Regular cardiac myocyte (primary cell): ENCODE measurements at places on chromosomes 16 and 17. TPM values are rescaled to one million over a fixed set of nuclear protein-coding genes. Genes with fewer than 3 reads are reported as not detected.

GP2 gene
- total RNA-seq, result not detected in 2 replicates

SDR42E2 gene
- total RNA-seq, result not detected in 2 replicates

MYO15A gene
- total RNA-seq, result under 0.01 and 0.56 TPM in 2 replicates

C16orf92 gene
- total RNA-seq, result not detected in 2 replicates

MYOCD gene
- 8.2 and 13.8 TPM in 2 replicates for total RNA-seq

LGALS9B gene
- total RNA-seq, result not detected in 2 replicates

PFN1 gene
- total RNA-seq, result 295 and 524 TPM in 2 replicates

RTN4RL1 gene
- total RNA-seq, result under 0.01 TPM in 1 of 2 replicates, not detected in the other

GRAP gene
- total RNA-seq, result 0.58 and 0.85 TPM in 2 replicates

TERB1 gene
- 0.19 and 0.56 TPM in 2 replicates for total RNA-seq

CES5A gene
- total RNA-seq, result not detected in 2 replicates

MFAP4 gene
- 0.38 and 2.8 TPM in 2 replicates for total RNA-seq

MYH2 gene
- not detected in 2 replicates for total RNA-seq

KRTAP9-8 gene
- total RNA-seq, result not detected in 2 replicates

PVALEF gene
- total RNA-seq, result not detected in 2 replicates

MVD gene
- total RNA-seq, result 41.0 and 45.1 TPM in 2 replicates

DLX4 gene
- not detected in 2 replicates for total RNA-seq

CD300H gene
- not detected in 2 replicates for total RNA-seq

KRT28 gene
- total RNA-seq, result not detected in 2 replicates

TIMP2 gene
- 45.8 and 51.9 TPM in 2 replicates for total RNA-seq

TPSD1 gene
- total RNA-seq, result not detected in 2 replicates

GRAPL gene
- total RNA-seq, result under 0.01 TPM in 1 of 2 replicates, not detected in the other

PROCA1 gene
- total RNA-seq, result 1.1 and 1.3 TPM in 2 replicates

CDH11 gene
- 332 and 704 TPM in 2 replicates for total RNA-seq

BHLHA9 gene
- total RNA-seq, result 0.28 TPM in 1 of 2 replicates, not detected in the other

C17orf78 gene
- not detected in 2 replicates for total RNA-seq

MEIOC gene
- total RNA-seq, result under 0.01 TPM in 2 replicates

NACA2 gene
- not detected in 2 replicates for total RNA-seq
